ENCODE measurements at places on chromosomes 5 and 9.

- DNase-seq: no peak
Observed at GRCh38 chr9:16964228-16964627, 93.8 kb upstream of the BNC2 start.

DNA sequence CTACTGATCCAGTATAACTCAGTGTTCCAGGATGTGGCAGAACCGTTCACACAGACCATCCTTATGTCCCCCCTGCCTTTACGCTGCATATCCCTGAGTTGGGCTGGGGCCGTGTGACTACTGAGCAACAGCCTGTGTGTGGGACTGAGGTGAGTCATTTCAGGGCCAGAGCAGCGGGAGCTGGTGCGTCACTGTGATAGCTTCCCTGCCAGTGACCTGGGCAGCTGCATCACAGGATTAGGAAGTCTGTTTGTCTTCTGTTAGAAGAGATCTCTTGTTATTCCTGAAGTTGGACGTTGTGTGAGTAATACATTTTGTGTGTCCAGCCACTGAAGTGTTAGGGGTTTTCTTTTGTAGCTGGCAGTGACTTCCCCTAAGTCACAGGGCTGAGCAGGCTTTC is 35.6 kb downstream of the TPPP start:
- DNase-seq: no peak

DNA sequence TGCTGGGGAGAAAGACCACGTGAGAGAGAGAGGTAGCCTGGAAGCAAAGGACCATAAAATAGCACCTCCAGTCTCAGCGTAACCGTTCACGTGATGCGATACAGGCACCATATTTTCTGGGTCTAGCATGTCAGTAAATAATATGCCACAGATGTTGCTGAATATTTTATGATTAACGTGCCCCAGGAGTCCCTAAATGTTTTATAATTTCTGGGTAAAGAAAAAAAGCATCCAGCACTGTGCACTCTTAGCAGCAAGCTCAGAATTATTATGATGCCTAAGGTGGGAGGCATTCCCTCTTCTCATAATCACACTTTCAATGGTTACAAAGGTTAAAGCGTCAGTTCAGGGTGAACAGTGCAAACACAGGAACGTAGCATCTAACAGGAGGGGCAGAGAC is 121.8 kb downstream of the CAVIN4 start:
- DNase-seq: no peak

GRCh38 chr5:110753600-110753999 is 14.8 kb downstream of the SLC25A46 start:
- DNase-seq: no peak

GRCh38 chr5:72633649-72634048 is 126.4 kb upstream of the ZNF366 start:
- DNase-seq: no peak

DNA sequence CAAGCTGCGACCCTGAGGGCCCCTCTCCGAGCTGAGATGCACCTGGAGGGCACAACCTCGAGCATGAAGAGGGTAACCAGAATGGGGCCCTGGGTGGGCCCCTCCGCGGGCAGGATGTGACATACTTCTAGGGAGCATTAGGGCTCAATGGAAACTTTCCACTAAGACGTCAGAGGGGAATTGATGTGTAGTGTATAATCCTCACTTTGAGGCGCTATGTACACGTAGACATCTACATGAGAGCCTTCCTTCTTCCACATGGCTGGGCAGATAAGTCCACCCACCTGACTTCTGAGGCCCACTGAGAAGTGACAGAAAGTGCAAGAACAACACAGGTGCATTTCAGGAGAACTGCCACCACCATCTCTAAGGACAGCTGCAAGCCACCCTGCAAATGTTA is 61.0 kb downstream of the DAP start:
- DNase-seq: no peak

DNA sequence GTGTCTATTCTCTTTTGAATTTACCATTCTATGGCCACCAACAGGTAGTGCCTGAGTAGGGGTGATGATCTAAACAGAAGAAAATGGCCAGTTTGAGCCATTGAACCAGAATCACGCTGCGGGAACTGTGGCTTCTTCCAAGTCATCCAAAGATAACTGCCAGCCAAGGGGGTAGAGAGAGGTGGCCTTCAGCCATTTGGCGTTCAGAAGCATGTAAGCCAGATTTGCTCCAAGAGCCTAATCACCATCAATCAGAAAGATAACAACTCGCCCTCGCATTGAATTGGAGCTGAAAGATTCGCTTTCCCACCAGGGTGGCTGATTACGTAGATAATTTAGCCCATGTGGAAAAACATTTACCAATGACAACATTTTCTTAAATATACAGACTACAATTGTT is 1302.7 kb upstream of the DMAC1 start:
- DNase-seq: no peak

- no peak for DNase-seq
Observed at GRCh38 chr5:109643791-109644350, 45.9 kb upstream of the MAN2A1 start.

- no peak for DNase-seq
Observed at GRCh38 chr9:5884191-5884590, 6.5 kb upstream of the MLANA start.

DNA sequence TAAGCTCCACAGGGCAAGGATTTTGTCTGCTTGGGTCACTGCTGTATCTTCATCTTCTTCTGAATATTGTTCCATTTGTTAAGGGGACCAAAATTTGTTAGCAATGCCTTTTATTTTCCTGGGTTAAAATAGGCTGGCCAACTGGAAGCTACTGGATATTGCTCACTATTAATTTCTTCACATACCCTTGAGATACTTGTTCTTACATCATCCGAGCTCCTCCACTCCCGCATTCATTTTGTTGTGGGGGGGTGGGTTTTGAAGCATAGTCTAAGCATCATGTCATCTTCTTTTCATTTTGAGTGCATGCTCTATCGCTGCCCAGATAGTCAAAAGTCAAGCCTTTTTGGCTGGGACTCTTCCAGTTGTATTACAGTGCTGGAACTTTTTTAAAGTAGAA is 42.5 kb upstream of the PIK3R1 start:
- no peak for DNase-seq

GRCh38 chr5:54851449-54851848 is 133.9 kb downstream of the ESM1 start:
- DNase-seq: no peak

DNA sequence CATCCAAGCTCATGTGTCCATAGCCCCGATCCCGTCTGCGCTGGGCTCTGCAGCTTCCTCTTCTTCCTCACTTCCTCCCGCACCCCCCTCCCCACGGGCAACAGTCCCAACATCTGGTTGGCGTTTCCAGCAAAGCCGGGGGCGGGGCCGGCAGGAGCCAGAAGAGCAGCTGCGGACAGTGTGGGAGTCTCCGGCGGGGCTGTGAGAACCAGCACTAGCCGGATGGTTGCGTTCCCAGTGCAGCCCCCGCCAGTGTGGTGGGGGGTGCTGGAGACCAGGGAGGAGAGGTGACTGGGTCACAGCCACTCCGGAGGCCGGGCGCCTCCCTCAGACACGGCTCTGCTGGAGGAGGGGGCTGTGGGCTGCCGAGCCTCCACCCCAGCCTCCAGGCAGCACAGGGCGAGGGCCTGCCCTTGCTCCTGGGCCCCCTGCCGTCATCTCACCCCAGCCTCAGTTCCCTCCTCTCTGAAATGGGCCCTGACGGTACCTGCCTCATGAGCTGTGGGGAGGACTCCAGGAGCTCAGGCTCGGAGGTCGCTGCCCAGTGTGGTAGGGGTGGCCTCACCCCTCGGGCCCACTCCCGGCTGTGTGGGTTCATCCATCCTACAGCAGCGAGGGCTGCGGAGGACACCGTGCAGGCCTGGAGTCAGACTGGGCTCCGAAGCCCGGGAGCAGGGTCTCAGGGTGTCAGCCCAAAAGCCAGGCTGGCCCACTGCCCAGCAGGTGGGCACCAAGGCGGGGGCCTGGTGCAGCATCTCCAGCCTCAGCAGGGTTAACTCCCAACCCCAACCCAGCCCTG is 41.5 kb upstream of the NOTCH1 start:
- no peak for DNase-seq

DNA sequence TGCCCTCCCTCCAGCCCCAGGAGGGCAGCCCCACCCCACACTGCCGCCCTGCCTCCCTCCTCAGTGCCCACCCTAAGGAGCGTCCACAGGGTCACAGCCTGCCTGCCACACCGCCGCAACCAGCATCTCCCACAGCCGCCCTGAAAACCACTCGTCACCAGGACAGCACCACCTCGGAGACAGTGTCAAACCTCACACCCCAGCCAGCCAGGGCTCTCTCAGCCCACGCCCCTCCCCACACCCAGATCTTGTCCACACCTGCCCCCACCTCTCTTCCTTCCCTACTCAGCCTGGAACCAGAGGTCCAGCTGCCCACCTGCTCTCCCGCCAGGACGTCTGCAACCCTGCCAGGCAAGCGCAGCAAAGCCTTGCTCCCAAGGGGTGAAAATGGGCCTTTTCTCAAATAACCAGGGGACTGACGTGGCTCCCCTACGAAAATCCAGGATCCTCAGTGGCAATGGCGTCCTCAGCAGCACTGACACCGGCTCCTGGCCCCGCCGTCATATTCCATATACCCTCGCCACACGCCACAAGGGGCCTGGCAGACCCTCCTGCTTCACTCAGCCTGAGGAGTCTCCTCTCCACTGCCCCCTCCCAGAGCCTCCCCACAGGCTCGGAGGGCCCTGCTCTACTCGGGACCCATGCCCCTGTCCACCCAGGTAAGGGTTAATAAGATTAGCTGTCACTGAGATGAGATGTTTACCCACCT is 71.0 kb upstream of the ADAMTS2 start:
- no peak for DNase-seq

GRCh38 chr5:177302354-177303110 is 987 bp downstream of the RAB24 start:
- DNase-seq: peak; percentile 55

DNA sequence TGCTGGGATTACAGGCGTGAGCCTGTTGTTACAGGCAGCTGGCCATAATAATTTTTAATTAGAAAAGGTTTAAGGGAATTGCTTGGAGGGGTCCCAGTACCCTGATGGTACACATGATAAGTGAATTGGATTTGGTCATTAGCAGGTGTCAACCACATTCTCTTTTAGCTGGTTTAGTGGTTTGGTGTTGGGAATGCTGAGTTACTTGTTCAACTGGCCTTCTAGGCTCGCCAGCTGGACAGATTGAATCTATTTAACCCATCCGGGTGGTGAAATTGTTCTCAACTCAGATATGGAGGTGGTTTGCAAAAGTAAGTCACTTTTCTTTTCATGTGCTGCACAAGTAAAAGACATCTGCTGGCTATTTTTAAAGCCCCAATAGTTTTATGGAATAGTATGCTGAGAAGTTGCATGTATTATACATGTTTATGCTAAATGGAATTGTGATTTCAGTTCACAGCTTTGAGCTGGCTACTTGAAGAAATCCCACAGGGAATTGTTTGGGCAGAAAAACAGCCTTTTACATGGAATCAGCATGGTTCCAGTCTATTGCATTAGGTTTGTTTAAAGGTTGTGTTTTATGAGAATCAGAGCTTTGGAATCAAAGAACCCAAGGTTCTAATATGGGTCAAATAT is 149.8 kb upstream of the SLC28A3 start:
- DNase-seq: no peak

DNA sequence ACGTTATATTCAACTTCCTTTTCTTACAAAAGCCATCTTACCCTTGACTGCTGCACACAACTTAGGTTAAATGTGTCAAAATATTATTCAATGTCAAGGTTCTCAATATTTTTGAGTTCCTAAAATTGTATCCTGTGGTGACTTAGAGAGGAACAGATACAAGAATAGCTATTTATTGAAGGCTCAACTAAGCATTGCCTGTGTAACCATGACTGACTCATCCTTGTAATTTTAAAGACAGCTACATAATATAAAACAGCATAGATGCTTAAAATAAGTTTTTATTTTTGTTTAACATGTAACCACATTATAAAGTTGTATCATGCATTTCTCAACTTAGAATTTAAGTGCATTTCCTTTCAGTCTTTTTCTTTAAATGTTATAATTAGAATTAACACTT is 312.9 kb upstream of the RGMB start:
- no peak for DNase-seq

All from RPMI8226 (cell line).